ENCODE measurements at places on chromosomes 1 and 21.

DNA sequence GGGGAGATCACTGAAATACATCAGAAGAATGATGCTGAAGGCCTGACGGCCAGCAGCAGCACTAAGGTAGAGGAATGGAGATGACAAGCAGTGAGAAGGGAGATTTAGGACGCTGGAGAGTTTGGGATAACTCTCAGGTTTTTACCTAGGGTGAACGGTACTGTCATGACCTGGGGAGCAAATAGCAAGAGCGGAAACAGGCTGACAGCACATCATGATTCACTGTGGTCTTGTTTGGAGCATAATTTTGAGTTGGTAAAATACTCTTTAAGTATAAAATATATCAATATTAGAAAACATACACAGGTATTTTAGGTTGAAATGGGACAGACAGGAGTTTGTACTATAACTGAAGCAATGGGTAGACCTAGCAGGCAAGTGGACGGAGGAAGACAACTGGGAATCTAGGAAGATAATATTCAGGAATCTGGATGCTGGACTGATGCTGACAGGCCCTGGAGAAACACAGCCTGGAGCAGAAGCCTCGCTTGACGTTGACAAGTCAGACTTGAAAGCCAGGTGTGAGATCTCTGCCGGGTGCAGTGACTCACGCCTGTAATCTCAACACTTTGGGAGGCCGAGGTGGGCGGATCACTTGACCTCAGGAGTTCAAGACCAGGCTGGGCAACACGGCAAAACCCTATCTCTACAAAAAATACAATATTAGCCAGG is 33.3 kb downstream of the ALG14 start:
- no peak overlapping the region for H3K4me3 ChIP-seq
- H3K27ac ChIP-seq, result no peak overlapping the region
- peaks cover 3% of the 10 kb centered on the region for H3K4me1 ChIP-seq
- no peaks in the 10 kb centered on the region for H3K36me3 ChIP-seq
- DNase-seq, result peak; percentile 69
- H3K27me3 ChIP-seq, result no peaks in the 10 kb centered on the region

DNA sequence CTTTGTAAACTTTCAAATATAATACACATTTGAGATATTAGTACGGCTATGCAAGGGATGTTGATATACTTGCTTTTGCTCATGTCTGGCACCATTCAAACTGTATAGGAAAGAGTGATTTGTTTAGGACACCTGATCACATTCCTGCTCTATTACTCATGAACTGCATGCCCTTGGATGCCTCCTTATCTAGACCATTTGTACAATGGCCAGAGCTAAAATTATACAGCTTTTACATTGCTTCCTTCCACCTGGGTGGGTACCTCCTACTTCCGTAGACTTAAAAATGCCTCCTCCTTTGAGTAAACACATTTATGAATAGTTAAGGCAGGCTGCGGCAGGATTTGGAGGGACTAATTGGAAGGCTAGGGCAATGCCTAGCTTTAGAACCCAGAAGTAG is 85.4 kb upstream of the PBX1 start:
- H3K4me3 ChIP-seq, result no peak overlapping the region
- H3K27me3 ChIP-seq, result no peaks in the 10 kb centered on the region
- H3K4me1 ChIP-seq, result no peaks in the 10 kb centered on the region
- DNase-seq, result no peak
- H3K36me3 ChIP-seq, result no peaks in the 10 kb centered on the region

DNA sequence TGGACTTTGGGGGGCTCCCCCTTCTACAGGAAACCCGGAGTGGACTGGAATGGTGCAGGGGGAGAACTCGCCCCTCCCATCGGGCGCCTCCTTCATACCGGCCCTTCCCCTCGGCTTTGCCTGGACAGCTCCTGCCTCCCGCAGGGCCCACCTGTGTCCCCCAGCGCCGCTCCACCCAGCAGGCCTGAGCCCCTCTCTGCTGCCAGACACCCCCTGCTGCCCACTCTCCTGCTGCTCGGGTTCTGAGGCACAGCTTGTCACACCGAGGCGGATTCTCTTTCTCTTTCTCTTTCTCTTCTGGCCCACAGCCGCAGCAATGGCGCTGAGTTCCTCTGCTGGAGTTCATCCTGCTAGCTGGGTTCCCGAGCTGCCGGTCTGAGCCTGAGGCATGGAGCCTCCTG is at the start of gene TNFRSF14:
Gene TNFRSF14, plus strand, starts transcription at position 95 of the 401 bp plus-strand sequence. Its CDS starts 294 bp downstream, at position 389.
- H3K27ac ChIP-seq, result peak within 1 kb of the TSS; percentile 66
- H3K27me3 ChIP-seq, result no peaks in the 10 kb centered on the region
- no peaks in the 10 kb centered on the region for H3K4me1 ChIP-seq
- no peaks in the 10 kb centered on the region for H3K36me3 ChIP-seq

- H3K27ac ChIP-seq, result no peak overlapping the region
- no peaks in the 10 kb centered on the region for H3K4me1 ChIP-seq
- DNase-seq, result no peak
Observed at GRCh38 chr21:26470351-26471098, 102.6 kb downstream of the CYYR1 start.

GRCh38 chr1:30916296-30916695 is 7.7 kb upstream of the SDC3 start:
- no peak overlapping the region for H3K4me3 ChIP-seq
- no peaks in the 10 kb centered on the region for H3K36me3 ChIP-seq
- no peaks in the 10 kb centered on the region for H3K27me3 ChIP-seq
- DNase-seq, result no peak
- no peaks in the 10 kb centered on the region for H3K4me1 ChIP-seq

- H3K4me3 ChIP-seq, result no peak overlapping the region
- H3K27me3 ChIP-seq, result no peaks in the 10 kb centered on the region
- no peak for DNase-seq
- no peak overlapping the region for H3K27ac ChIP-seq
- H3K36me3 ChIP-seq, result peaks cover 89% of the 10 kb centered on the region
Observed at GRCh38 chr1:7967196-7967595, 5.7 kb downstream of the PARK7 start.

- no peak overlapping the region for H3K27ac ChIP-seq
- no peaks in the 10 kb centered on the region for H3K4me1 ChIP-seq
- H3K4me3 ChIP-seq, result no peak overlapping the region
- no peaks in the 10 kb centered on the region for H3K36me3 ChIP-seq
- DNase-seq, result no peak
Observed at GRCh38 chr1:190176776-190177175, 300.9 kb downstream of the BRINP3 start.

DNA sequence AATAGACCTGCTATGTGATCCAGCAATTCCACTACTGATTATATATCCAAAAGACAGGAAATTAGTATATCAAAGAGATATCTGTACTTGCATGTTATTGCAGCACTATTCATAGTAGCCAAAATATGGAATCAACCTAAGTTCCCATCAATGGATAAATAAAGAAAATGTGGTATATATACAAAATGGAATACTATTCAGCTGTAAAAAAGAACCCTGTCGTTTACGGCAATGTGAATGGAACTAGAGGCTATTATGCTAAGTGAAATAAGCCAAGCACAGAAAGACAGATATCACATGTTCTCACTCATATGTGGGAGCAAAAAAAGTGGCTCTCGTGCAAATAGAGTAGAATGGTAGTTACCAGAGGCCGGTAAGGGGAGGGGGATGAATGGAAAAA is 9.2 kb downstream of the DNAH14 start:
- H3K4me3 ChIP-seq, result peak overlapping the region; percentile 32
- DNase-seq, result no peak
- H3K4me1 ChIP-seq, result no peaks in the 10 kb centered on the region
- no peaks in the 10 kb centered on the region for H3K36me3 ChIP-seq
- H3K27me3 ChIP-seq, result no peaks in the 10 kb centered on the region
- H3K27ac ChIP-seq, result no peak overlapping the region

DNA sequence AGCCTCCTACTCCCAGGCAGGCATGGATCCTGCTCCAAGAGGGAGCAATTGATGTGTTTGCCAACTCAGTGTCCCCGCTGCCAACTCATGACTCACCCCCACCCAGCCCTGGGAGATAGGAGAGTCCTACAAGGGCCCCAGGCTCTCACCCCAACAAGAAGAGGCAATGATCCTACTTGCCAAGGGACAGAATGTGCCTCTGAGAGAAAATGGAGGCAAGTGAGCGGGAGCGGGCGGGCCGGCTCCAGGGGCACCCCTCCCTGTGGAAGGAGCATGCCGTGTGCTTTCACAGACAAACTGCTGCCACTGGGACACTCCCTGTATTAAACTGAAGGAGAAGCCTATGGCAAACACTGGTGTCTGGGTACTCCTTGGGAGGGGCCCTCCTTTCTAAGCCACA is 16.7 kb downstream of the PKP1 start:
- H3K27ac ChIP-seq, result no peak overlapping the region
- DNase-seq, result no peak
- H3K4me1 ChIP-seq, result no peaks in the 10 kb centered on the region
- H3K4me3 ChIP-seq, result no peak overlapping the region

DNA sequence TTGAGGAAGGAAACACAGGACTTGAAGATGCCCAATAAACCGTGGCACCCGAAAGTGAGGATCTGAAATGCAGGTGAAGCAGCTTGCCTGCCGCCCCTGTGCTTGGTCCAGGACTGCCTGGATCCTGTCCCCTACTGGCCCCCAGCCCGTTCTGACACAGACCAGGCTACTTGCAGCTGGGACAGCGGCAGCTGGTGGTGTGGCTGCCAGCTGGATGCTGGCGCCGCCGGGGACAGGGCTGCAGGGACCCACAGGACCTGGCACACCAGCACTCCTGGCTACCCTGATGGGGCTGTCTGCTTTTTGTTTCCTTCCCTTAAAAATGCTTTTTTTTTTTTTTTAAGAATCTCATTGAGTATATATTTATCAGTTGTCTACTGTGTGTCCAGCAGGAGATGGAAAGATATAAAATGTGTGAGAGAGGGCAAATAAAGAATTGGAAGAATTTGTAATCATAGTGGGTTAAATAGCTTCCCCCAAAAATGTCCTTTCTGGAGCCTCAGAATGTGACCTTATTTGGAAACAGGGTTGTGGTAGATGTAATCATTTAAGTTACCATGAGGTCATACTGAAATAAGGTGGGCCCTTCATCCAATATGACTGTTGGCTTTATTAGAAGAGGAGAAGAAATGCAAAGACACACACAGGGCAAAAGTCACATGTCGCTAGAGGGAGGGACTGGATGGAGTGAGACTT is 165.6 kb downstream of the DSCAM start:
- H3K4me1 ChIP-seq, result no peaks in the 10 kb centered on the region
- H3K27me3 ChIP-seq, result no peaks in the 10 kb centered on the region
- no peaks in the 10 kb centered on the region for H3K36me3 ChIP-seq
- H3K4me3 ChIP-seq, result no peak overlapping the region
- DNase-seq, result no peak

DNA sequence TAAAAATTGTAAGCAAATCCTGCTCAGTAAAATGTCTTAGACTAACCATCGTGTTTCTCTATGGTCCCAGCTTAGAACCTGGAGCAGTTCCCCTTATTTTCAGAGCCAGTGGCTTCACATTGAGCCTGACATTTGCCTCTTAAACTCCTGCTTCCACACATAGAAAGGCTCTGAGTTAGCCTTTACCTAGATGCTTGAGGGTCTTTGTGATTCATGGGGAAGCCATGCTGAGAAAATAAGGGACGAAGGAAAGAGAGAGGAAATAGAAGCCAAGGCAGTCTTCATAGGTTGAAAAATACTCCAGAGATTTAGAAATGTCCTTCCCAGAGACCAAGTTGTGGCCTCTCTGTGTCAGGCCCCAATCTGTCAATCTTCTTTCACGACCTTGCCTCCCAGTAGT is 16.1 kb upstream of the RBBP5 start:
- peak; percentile 48 for DNase-seq
- H3K4me1 ChIP-seq, result no peaks in the 10 kb centered on the region
- no peak overlapping the region for H3K4me3 ChIP-seq
- no peak overlapping the region for H3K27ac ChIP-seq
- H3K36me3 ChIP-seq, result no peaks in the 10 kb centered on the region

DNA sequence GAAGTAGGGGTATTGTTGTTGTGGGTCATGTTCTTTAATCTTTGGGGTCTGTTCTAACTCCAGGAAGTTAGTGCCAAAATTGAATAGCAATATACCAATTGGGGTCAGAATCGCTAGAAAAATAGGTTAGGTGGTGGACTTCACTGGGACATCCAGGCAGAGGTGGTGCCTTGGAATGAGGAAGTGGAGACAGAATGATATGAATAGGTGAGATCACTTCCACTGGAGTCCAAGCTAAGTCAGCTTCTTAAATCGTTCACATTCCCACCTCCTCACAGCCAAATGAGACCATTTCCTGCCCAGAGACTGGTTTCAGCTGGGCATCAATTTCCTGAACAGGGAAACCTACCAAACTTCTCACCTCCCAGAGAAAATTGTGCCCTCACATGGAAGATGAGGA is 137.8 kb upstream of the RAB4A start:
- no peak for DNase-seq
- H3K36me3 ChIP-seq, result no peaks in the 10 kb centered on the region
- no peaks in the 10 kb centered on the region for H3K27me3 ChIP-seq
- no peak overlapping the region for H3K27ac ChIP-seq

GRCh38 chr1:54973205-54973921 is 7.1 kb upstream of the TMEM61 start:
- no peak overlapping the region for H3K27ac ChIP-seq
- peak; percentile 79 for DNase-seq
- no peak overlapping the region for H3K4me3 ChIP-seq
- no peaks in the 10 kb centered on the region for H3K4me1 ChIP-seq
- no peaks in the 10 kb centered on the region for H3K36me3 ChIP-seq

- H3K27me3 ChIP-seq, result no peaks in the 10 kb centered on the region
- DNase-seq, result no peak
- no peaks in the 10 kb centered on the region for H3K36me3 ChIP-seq
- H3K4me3 ChIP-seq, result no peak overlapping the region
- no peaks in the 10 kb centered on the region for H3K4me1 ChIP-seq
- H3K27ac ChIP-seq, result no peak overlapping the region
Observed at GRCh38 chr1:110320168-110320518, 19.0 kb upstream of the RBM15 start.

GRCh38 chr1:226133504-226134123 is 52.9 kb downstream of the ACBD3 start:
- no peak overlapping the region for H3K4me3 ChIP-seq
- H3K27me3 ChIP-seq, result no peaks in the 10 kb centered on the region
- no peaks in the 10 kb centered on the region for H3K36me3 ChIP-seq
- H3K4me1 ChIP-seq, result peaks cover 13% of the 10 kb centered on the region

- H3K27me3 ChIP-seq, result no peaks in the 10 kb centered on the region
- no peak overlapping the region for H3K27ac ChIP-seq
- H3K4me1 ChIP-seq, result no peaks in the 10 kb centered on the region
- H3K4me3 ChIP-seq, result no peak overlapping the region
- H3K36me3 ChIP-seq, result no peaks in the 10 kb centered on the region
Observed at GRCh38 chr1:17606826-17607440, 67.4 kb downstream of the ARHGEF10L start.

GRCh38 chr1:184865831-184866230 is 108.5 kb downstream of the NIBAN1 start:
- no peak overlapping the region for H3K27ac ChIP-seq
- H3K4me1 ChIP-seq, result peaks cover 11% of the 10 kb centered on the region
- H3K27me3 ChIP-seq, result no peaks in the 10 kb centered on the region

GRCh38 chr1:178241057-178241456 is 147.2 kb downstream of the RASAL2 start:
- H3K4me3 ChIP-seq, result no peak overlapping the region
- H3K36me3 ChIP-seq, result no peaks in the 10 kb centered on the region
- no peaks in the 10 kb centered on the region for H3K27me3 ChIP-seq
- H3K27ac ChIP-seq, result no peak overlapping the region
- no peaks in the 10 kb centered on the region for H3K4me1 ChIP-seq
- no peak for DNase-seq

Data from endodermal cell (in vitro differentiated cells).